ENCODE measurements at places on chromosomes 5 and 9.

DNA sequence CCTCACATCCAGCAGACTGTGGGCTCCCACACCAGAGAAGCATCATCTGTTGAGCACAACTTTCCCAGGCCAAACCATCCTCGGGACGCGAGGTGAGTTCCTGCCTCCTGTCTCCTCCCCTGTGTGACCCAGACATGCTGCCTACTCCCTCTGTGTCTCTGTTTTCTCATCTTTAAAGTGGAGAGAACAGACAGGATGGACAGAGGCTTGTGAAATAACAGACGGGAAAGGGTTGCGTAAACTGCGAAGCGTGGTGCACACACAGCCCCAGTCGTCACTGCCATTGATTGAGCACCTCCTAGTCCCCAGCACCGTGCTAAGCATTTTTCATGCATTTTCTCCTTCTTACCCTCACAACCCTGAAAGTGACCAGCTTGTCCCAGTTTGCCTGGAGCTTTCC, 52.1 kb upstream of the LMX1B start:
- DNase-seq: no peak

DNA sequence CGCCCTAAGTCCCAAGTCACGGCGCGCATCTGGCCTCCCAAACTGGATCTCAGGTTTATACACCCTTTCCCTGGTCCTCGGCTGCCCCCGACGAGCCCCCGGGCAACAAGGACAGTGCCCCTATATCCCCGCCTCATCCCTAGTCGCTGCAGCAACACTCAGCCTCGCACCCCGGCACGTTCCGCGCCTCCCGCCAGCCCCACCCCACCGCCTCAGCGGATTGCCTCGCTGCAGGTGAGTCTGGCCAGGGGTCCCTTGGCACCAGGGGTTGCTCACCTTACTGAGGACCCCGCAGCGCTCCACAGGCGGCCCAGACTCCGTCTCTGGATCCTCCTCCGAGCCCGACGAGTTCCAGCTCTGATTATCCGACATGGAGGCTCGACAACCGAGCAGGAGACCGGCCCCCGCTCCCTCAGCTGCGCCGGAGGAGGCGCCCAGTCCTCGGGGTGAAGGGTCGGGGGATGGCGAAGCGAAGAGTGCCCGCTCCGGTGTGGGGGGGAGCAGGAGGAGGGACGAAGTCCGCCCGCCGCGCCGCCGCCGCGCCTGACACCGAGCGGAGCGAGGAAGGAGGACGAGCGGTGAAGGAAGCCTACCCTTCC, 494 bp downstream of the CERT1 start:
- no peak for DNase-seq

- DNase-seq: peak; percentile 15
Measured at GRCh38 chr9:119005162-119005561, 364.1 kb downstream of the BRINP1 start.

- no peak for DNase-seq
Measured at GRCh38 chr9:15274425-15274824, 32.6 kb downstream of the TTC39B start.

GRCh38 chr5:2563046-2563445, 188.4 kb downstream of the IRX2 start:
- DNase-seq: no peak

DNA sequence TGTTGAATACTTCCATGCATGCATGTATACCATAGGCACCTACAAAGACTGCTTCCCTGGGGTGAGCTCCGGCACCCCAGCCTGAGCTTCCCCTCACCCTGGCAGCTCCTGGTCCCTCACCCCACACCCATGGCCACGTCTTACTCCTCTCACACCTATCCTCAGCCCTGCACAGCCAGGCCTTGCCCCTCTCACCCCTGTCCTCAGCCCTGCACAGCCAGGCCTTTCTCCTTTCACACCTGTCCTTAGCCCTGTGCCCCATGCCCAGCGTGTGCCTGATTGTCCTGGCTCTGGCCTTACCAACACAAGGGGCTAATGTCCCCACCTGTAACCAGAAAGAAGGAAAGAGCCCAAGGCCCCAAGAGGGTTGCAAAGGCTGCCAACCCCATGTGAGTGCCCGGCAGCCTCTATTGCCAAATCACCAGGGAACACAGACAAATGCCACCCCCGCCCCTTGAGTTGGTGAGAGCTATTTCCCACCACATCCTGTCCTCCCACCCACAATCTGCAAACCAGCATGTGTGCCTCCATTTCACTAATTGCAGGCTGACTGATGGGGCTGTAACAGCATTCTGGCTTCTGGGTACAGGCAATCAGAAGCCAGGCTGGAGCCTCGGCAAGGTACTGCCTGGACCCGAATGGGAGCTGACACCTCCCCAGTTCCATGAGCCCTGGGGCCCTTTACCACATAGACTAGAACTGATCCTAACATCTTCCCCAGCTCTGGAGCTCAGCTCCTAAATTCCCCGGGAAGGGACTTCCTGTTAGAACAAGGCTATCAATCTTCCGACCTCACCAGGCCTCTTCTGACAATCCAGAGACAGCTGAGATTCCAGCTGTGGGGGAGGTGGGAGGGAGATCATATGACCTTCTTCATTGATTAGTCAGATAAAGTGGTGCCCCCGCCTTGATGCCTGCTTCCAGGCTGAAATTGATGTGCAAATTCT, 78.2 kb downstream of the FAM114A2 start:
- no peak for DNase-seq

DNA sequence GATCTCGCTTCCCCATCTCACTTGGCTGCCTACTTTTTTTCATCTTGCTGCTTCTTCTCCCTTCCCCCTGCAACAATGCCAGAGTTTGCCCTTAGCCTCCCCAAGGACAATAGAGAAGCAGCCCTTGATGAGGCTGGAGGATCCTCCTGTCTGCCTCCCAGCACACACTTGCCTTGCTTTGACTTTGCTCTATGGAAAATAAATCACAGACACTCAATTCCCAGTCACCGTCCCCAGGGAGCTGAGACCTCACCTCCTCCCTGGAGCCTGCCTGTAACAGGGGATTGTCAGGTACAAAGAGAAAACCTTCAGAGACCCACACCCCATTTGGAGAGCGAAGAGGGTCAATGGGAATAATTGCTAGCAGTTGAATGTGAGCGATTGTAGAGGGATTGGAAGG, 242.1 kb upstream of the ZNF462 start:
- DNase-seq: no peak
